GM04503 (cell line): ENCODE measurements at places on chromosomes 7 and 10.

DNA sequence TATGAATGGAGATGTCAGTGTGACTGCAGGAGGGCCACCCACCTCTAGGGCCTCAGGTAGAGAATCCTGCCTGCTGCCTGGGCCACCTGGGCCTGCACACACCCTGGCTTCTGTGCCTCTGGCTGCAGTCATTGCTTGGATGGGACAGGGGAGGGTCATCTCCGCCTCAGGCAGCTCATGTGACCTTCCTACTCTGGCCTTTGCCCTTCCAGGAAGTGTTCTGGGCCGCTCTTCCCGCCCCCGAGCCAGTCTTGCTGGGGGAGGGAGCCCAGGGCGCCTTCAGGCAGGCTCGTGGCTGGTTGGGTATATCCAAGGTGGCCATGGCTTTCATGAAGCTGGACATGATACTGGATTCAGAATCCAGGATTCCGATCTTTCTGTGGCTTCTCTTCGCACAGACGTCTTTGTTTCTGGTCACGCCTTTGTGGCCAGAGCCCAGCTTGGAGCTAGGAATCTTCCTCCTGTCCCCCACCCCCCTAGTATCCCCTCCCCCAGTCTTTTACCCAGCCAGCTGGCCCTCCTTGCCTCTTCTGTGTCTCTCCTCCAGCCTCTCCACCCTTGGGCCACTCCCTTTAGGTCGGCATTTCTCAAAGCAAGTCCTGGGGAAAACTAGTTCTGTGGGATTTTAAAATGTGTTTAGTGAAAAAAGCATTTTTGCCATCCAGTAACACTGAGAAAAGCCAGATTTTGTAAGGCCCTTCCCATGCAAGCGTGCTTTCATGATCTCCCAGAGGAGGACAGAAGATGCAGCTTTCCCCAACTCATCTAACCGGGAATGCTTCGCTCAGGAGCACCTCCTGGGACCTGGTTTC is 119.6 kb downstream of the ZMIZ1 start:
- DNase-seq = no peak

- DNase-seq = no peak
Observed at GRCh38 chr7:150860978-150861295, 8.6 kb downstream of the AOC1 start.

DNA sequence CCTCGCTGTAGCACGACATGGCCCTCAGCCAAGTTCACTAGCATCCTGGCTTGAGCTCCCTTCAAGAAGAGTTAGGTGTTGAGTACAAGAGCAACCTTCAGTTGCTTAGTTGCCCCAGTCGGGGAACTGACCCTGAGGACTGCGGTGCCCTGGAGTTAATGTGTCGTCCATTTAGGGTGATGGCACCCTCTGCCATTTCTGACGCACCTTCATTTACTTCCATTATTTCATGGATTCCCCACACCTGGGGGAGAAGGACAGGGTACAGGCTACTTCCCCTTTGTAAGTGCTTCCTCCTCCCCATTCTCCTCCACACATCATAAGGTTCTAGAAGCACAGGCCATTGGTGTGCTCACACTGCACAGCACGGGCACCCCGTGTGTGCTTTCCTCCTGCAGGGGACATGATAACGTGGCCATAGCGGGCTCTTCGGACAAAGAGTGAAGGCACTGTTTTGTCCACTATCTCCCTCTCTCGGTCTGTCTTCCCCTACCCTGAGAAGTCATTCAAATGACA is 1.8 kb downstream of the ALOX5 start:
- DNase-seq = no peak

DNA sequence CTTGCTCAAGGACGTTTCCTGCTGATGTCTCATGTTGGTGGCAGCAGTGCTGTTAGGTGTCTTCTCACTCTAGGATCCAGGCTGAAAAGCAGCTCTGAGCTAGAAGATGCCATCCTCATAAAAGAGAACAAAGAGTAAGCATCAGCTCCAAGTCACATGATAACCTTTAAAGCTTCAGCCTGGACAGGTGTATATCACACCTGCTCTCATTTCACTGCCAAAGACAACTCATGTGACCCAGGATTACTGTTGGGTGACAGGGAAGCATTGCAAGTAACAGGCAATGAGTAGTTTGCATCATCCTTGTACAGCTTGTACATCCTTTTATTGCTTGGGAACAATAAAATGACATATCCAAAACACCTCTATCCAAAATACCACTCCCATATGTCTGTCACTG is 423.4 kb upstream of the DPP6 start:
- no peak for DNase-seq

DNA sequence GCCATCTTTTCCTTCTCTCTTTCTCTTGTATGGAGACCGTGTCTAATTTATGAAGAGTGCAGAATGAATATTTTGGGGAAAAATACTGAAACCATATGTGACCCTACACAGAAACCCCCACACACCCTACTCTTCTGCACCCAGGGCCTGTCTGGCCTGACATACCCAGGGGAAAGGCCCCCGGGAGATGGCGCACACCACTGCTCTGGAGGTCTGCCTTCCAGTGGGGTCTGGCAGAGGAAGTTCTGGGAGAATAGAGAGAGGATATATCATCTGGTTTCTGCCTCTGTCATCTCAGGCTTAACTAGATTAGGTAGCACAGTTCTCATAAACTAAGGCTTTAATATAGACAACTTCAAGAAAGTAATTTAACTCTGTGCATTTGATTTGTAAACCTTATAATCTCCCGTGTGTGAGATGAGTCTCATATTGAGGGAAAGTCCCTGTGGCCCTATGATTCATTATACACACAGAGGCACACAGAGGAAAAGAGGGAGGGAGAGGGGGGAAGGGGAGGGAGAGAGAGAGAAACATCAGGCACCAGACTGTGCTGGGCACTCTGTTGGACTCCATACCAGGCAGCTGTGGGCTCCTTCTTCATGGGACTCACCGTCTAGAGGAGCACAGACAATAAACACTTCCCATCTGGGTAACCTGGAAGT is 123.3 kb downstream of the AOAH start:
- DNase-seq = no peak

- DNase-seq = no peak
Observed at GRCh38 chr10:92208157-92208720, 82.6 kb downstream of the CPEB3 start.

GRCh38 chr7:16970732-16971482 is 89.1 kb upstream of the AGR3 start:
- DNase-seq = no peak

DNA sequence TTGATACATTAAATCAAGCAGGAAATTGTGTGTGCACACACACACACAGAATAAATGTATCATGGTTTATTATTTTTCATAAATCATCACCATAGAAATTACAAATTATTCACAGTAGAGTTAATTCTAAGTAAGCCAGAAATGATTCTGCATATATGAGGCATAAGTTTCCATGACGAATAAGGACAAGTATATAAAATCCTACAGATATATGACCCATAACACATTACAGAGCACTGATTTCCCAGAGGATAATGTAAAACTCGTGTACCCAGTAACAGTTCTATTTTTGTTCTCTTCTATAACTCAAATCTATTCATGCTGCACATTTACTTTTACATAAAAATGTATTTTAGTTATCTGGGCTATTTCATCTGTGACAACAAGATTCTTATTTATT is 169.7 kb downstream of the LRRTM3 start:
- DNase-seq = no peak

GRCh38 chr7:134317434-134317833 is 704 bp upstream of the SLC35B4 start:
- no peak for DNase-seq
